Stimulated activated CD8-positive, alpha-beta memory T cell treated with anti-CD3 and anti-CD28 coated beads, Interleukin-7, amount 100 ng/mL, for 24 hours (primary cell): ENCODE measurements at places on chromosomes 11 and 22.
A peak's percentile ranks its signal among the peaks of the same experiment; 100 is the strongest.

DNA sequence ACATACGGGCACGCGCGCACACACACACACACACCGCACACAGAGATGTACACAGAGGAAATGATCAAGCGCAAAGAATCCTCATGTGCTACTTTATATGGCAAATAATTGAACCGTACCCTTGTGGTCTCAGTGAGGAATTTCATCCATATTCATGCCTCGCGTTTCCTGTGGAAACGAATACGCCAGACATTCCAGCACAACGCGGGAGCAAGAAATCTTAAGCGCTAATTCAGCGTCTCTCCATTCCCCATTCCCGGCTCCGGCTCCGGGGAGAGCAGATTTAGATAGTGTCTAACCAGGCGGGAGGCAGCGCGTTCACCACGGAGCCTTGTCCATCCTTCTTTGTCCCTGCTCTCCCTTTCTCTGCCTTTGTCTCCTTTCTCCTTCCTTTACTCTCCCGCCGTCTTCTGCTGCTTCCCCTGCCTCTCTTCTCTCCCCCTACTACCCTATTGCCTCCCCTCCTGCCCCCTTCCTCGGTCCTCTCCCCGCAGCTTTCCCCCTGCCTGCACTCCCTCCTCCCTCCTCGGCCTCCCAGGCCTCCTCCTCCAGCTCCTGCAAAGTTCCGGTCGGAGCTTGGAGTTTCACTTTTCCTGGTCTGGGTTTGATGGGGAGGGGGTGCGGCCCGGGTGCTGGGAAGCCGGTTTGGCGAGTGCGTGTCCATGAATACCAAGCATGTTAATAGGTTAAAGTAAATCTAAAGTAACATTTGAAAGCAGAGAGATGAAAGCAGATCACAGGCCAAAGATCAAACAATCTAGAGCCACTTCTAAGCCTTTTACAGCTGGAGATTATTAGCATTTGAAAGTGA lies 579.3 kb downstream of the BUD13 start:
- no peak for DNase-seq

GRCh38 chr22:37176464-37177061 lies 11.5 kb downstream of the C1QTNF6 start:
- DNase-seq, result no peak

DNA sequence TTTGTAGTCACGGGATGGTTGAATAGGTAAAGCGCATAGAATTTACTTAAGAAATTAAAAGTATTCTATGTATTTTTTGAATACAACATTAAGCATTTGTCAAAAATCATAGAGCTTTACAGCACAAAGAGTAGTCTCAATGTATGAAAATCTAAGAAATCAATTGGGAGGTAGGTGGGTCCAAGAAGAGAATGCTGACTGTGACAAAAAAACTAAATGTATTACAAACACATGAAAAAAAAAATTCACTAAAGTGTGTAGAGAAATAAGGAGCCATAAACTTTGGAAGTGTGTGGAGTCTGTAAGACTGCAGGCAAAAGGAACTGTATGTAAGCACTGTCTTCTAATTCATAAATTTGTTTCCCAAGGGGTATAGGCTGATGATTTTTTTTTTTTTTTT lies 558.3 kb downstream of the JRKL start:
- no peak for DNase-seq

- DNase-seq, result no peak
Observed at GRCh38 chr11:130260080-130260627, 54.6 kb downstream of the ZBTB44 start.

DNA sequence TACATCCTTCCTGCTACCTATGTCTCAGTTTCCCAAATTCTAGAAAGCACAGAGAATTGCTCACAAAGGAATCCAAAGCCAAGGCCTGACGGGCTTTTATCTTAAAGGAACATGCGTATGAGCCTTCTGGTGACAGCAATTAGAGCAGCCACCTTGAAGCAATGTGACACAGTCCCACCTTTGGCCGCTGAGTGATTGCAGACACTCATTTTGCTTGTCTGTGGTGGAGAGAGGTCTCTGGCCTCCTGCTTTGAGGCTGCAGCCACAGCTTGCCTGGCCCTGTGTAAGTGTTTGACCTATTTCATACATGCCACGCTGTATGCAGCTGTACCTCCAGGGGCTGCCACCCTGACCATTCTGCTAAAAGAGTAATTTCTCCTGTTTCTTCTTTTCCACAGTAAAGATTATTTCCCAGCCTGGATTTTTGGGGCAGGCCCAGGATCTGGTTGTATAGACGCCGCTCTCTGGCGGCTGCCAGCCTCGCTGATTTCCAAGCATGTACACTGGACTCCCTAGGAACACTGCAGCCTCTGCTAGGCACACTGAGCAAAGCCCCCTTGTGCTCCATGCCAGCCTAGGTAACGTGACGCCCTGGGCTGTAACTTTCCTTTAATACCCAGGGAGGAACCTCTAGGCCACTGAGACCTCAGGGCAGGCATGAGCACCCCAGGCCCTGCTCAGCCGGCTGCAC lies 1.1 kb upstream of the TMA7B start:
- no peak for DNase-seq

DNA sequence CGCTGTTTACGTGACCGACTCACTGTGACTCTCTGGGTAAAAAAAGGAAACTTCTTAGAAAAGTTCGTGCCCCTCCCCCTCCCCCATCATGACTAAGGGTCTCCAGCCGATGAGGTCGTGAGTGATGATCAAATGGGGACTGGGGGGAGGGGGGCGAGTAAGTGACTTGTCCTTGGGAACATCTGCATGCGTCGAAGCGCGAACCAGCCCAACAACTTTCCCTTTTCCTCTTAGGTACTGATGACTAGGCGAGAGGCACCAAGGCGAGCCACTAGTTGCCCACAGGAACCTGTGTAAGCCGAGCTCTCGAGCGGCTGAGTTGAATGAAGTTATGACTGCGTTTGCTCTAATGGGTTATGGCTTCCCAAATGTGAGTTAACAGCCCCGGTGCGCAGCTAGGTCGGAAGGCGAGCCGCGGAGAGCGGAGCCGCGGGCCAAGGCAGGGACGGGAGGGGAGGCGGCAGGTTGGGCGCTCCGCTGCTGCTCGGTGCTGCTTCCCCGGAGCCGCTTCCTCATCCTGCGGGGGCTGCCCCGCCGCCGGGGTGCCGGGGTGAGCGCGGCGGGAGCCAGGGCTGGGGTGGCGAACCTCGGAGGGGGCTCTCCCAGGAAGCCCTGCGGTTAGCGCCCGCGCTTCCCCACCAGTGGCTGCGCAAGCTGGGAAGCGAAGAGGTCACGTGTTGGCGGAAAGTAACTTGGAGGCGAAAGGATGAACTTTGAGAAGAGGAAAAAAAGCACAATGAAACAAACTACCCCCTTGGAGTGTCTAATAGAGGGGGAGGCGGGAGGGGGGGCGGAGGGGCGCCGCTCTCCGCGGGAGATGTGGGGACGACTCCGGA lies 22.1 kb upstream of the BDNF start:
- DNase-seq, result no peak

DNA sequence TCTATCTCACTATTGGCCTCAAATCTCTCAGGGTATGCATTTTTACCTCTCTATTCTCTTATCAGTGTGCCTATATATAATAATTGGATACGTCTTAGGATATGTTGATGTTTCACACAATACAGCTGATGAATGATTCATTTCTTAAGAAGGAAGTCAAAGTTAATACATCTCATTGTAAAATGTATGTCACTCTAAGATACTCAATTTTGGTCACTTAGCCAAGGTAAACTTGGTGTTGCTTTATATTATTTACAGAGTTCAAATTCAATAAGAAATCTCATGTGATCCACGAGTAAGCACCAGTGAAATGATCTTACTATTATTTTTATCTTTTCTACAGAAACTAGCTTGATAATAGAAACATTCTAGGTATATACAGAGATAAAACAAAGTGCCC lies 1266.5 kb downstream of the JRKL start:
- DNase-seq, result no peak

- DNase-seq, result peak; percentile 57
Observed at GRCh38 chr22:21045585-21046294, at the start of gene LRRC74B. Gene LRRC74B (plus strand): TSS chr22:21045946. CDS start chr22:21045987, 41 bp downstream.

DNA sequence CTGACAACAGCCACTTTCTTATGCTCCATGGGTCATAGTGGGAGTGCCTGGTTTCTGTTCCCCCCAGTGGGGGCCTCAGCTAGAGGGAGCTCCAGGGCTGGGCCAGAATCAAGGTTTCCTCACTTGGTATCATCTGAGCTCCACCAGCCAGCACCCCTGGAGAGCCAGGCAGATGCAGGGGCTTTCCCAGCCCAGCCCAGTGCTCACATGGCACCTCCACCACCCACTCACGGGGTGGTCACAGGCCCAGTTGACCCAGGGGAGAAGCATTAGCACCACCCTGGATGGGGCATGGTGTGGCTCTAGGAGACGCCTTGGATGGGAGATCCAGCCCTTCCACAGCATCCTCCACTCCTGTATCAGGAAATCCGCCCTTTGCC lies 24.1 kb upstream of the WNT7B start:
- no peak for DNase-seq

- DNase-seq, result no peak
Observed at GRCh38 chr11:30666817-30667216, 80.7 kb upstream of the MPPED2 start.

- no peak for DNase-seq
Observed at GRCh38 chr22:42306010-42306409, 35.6 kb upstream of the TCF20 start.

DNA sequence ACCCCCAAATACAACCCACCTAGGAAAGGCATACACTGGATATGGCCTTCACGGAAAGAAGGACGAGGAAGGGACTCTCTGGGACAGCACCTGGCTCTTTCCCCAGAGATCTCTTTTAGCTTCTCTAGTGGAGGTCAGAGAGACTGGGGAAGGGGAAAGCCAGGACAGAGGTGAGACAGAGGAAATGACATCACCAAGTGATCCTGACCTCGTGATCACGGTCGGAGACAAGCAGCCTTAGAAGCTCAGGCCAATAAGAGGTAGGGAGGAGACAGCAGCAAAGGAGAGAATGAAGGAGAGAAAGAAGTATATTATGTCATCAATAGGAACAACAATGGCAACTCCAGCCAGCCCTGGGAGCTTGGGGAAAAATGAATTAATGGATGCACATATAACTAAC lies 15.4 kb upstream of the TMPRSS13 start:
- DNase-seq, result no peak

GRCh38 chr11:66075273-66075672 lies 5.2 kb downstream of the PACS1 start:
- no peak for DNase-seq

- DNase-seq, result no peak
Observed at GRCh38 chr11:123152951-123153350, 42.1 kb downstream of the CLMP start.

GRCh38 chr11:71281831-71282230 lies 29.5 kb upstream of the SHANK2 start:
- no peak for DNase-seq

- no peak for DNase-seq
Observed at GRCh38 chr11:119445850-119446249, 22.9 kb upstream of the THY1 start.

DNA sequence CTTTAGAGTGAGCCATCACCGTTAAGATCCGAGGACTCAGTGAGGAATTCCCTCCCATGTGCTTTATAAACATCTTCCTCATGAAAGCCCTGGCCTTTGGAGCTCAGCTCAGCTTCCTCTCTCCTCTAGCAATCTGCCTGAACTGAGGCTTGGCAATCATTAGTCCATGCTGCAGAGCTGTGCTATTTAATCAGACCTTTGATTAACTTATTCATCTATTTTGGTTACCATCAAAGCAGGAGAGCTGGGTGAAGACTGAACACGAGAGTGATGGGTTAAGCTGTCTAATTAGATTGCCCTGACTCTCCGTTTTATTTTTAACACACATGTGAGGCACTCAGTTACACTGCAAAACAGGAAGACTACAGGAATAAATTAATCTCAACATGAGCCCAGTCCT lies 351.3 kb downstream of the LARGE1 start:
- DNase-seq, result no peak

- DNase-seq, result no peak
Observed at GRCh38 chr11:125374398-125374797, 121.7 kb downstream of the FEZ1 start.

DNA sequence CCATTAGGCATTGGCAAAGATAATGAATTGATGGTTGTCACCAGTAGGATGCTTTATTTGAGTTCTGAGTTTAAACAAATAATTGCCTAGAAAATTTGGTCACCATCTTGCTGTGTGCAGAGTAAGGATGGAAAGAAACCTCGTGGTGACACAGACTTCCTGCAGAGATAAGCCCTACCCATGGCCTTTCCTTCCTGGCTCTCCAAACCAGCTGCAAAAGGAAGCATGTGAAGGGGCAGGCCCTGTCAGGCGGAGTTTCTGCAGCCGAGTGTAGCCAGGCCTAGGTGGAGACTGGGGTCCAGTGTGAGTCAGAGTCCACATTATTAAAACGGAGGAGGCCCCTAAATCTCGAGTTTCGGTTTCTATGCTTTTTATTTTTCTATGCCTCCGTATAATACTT lies 83.1 kb upstream of the ADSL start:
- DNase-seq, result no peak

- DNase-seq, result no peak
Observed at GRCh38 chr11:64059339-64060140, 23.8 kb downstream of the FLRT1 start.
